ENCODE measurements at places on chromosomes 7 and 10. TPM values are rescaled to one million over a fixed set of nuclear protein-coding genes. Genes with fewer than 3 reads are reported as not detected.

The CALD1 gene
- total RNA-seq = 215 TPM

The SUN3 gene
- total RNA-seq = not detected

The SLC26A3 gene
- not detected for total RNA-seq

The CALY gene
- 0.74 TPM for total RNA-seq

The PPP1R3A gene
- total RNA-seq = not detected

The GIMAP2 gene
- not detected for total RNA-seq

The PON1 gene
- 1.6 TPM for total RNA-seq

The GPNMB gene
- total RNA-seq = 3.1 TPM

The CYP2C8 gene
- not detected for total RNA-seq

The TMEM213 gene
- not detected for total RNA-seq

Measured in A549 treated with AZD2906 at 1 μM for 4 hours (cell line).